ENCODE measurements at places on chromosomes 5 and 9.

DNA sequence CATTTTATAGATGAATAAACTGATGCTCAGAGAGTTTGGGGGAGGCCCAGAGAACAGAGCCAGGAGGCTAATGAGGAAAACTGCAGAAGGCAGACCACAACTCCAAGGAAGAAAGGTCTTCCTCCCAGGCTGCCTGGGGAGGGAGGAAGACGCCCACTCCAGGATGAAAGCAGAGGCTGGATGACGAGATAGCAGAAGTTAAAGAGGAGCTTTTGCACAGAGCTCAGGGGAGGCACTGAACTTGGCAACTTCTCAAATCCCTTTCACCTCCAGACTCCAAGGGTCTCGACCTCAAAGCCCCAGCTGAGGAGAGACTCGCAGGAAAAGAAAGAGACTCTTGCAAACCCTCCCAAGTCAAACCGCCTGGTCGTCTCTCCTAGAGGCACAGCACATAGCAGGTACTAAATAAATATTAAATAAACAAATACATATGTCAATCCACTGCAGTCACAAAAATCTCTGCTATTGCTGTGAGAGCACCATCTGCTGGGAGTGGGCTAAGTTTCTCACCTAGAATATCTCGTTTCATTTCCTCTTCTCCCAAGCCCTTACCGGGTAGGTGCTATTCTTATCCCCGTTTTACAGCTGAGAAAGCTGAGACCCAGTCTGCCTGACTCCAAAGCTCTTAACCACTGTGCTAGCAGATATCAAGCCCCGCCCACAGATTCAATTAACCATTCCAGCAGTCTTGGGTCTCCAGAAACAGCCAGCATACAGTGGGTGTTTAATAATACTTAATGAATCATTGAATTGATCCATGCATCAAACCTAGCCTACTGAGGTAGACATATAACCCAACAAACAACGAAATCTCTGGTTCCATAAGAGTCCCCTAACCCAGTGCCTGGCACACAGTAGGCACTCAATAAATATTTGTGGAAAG is 97.8 kb upstream of the HAND1 start:
- DNase-seq = no peak

DNA sequence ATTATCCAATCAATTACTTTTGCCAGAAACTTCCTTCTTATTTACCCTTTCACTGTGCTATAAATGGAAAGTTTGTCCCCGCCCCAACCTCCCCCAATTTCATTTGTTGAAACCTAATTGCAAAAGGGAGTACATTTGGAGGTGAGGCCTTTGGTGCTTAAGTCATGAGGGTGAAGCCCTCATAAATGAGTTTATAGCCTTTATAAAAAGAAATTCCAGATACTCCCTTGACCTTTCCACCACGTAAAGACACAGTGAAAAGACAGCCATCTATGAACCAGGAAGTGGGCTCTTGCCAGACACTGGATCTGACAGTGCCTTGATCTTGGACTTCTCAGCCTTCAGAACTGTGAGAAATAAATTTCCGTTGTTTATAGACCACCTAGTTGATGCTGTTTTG is 82.3 kb downstream of the NUDT12 start:
- DNase-seq = no peak

GRCh38 chr5:81855591-81855990 is 104.7 kb upstream of the SSBP2 start:
- no peak for DNase-seq

DNA sequence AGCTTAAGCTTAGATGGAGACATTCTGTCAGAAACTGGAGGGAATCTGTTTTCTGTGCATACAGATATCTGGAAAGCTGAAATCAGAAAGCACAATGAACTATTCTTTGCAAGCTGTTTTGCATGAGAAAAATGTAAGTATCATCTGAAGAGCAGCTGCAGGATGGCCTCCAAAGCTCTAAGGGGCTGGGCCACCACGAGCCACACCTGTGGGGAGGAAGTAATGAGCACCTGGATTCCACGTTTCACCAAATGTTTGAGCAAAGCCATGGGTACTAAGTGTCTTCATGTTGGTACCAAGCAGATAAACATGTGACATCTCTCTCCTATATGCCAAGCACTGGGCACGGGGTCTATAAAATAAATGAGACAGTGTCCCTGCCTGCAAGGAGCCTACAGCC is 199.3 kb downstream of the TTLL11 start:
- DNase-seq = no peak

DNA sequence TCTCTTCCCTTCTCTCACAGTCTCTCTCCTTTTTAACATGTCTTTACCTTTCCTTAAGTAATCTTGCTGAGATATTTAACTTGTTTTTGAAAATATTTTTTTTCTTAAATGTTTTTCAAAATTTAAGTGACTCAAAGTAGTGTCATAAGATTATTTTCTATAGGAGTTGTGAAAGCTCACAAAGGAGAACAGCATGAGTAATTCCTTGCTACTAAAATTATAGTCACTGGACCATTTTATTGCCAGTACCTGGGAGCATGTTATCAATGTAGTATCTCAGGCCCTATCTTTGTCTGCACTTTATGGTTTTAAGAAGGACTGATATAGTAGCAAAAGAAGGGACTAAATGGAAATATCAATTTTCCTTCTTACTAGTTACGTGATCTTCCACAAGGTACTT is 181.9 kb downstream of the TMEM232 start:
- no peak for DNase-seq

GRCh38 chr5:142167458-142167857 is 58.9 kb downstream of the NDFIP1 start:
- no peak for DNase-seq

GRCh38 chr9:100884518-100884917 is 144.0 kb upstream of the PLPPR1 start:
- no peak for DNase-seq

- DNase-seq = no peak
Measured at GRCh38 chr5:15585128-15585527, 85.1 kb downstream of the FBXL7 start.

GRCh38 chr5:89053547-89053946 is 170.6 kb upstream of the MEF2C start:
- no peak for DNase-seq
